ENCODE measurements at places on chromosomes 6 and 20.
A peak's percentile ranks its signal among the peaks of the same experiment; 100 is the strongest.

GRCh38 chr20:57795342-57795697, 85.5 kb upstream of the PMEPA1 start:
- no peak for DNase-seq

DNA sequence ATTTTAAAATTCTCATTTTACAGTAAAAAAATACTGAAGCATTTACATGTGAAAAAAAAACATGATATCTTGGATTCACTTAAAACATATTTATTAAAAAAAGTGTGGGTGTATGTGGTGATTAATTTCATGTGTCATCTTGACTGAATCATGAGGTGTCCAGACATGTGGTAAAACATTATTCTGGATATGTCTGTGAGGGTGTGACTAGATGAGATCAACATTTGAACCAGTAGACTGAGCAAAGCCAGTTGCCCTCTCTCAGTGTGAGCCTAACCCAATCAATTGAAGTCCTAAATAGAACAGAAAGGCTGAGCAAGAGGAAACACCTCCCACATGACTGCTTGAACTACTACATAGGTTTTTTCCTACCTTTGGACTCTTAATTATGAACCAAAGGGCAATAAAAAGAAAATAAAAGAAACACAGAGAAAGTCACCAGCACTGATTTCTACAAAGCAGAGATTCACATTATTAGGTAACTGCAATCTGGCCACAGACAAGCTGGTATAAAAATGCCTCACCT, 90.5 kb upstream of the VGLL2 start:
- DNase-seq = no peak

DNA sequence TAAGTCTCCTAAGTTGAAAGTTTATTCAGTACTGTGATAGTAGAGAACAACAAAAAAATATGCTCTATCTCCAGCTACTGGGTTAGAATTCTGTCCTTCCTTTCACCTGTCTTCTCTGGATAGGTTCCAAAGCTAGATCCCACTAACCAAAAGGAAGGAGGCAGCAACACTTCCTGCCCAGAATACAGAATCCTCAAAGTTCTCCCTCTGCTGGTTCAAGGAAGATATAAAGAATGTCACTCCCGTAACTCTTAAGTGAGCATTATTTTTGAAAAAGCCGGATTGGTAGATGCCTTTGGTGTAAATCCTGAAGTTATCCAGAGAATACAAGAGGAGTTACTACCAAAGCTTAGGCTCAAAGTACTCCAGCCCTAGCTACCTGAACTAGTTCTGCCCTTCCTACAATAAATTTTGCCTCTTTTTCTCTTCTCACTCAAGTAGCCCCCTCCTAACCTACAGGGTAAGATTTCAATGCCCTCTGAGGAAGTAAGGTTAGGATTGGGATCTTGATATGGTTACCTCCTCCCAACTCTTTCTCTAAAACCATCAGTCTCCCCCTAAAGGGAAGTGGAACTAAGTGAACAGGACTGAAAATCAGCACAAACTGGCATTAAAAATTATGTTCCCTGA, 26.0 kb upstream of the CRIP3 start:
- no peak for DNase-seq

DNA sequence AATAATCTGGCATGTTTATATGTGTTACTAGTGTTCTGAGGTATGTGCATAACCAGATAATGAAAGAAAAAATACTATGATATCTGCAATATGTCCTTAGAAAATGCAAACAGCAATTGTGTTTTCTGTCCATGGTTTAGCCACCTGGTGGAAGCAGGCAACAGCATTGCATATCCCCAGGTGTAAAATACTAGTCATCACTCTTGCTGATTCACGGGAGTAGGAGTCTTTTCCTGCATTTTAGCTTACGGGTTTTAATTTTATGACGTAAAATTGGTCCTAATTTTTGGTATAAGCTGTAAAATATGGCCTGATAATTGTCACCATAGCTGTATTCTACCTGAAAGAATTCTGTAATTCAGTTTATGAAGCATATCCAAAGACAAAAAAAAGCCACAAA, 2.5 kb downstream of the RNF182 start:
- DNase-seq = no peak

- DNase-seq = peak; percentile 15
Observed at GRCh38 chr6:167211881-167212712, 54.3 kb upstream of the GPR31 start.

DNA sequence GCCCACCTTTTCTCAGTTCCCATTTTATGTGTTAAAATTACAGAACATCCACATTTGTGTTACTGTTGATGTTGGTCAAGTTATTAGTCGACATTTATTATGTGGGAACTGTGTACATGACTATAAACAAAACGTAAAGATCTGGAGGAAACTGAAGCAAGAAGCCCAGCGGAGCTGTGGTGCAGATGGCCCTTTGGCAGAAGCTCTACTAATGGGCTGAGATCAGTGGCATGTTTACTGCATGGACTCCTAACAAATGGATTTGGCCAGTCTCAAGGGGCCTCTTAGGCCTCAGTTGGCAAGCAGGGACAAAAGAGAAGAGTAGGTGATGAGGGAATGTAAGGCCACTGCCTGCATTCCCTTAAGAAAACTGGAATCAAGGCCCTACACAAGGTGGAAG, 282.1 kb upstream of the TCF21 start:
- no peak for DNase-seq

All from activated T-cell treated with anti-CD3 and anti-CD28 coated beads, Interleukin-2, amount 50 U/mL, for 72 hours (primary cell).